CD8-positive, alpha-beta T cell (primary cell): ENCODE measurements at places on chromosomes 7 and 10.

DNA sequence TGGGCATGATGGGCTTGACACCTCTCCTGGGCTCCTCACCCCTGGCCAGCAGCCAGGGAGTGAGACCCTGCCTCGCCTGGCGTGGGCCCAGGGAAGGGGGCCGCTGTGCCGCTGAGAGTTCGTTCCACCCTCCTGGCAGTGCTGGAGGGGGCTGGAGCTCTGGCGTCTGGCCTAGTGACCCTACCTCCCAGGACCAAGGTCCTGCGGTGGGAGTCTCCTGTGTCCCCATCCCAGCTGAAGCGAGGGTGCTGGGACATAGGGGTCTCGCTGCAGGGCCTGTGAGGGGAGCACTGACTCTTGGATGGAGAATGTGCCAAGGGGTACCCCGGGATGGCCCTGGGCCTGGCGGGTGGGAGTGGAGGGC lies 1.2 kb downstream of the GTF2IRD1 start:
- DNase-seq: no peak

- DNase-seq: no peak
These were observed 172.7 kb downstream of the AGMO start for GRCh38 chr7:15389073-15389472.

- DNase-seq: no peak
These were observed 91.9 kb upstream of the MYO3A start for GRCh38 chr10:25842146-25842545.

DNA sequence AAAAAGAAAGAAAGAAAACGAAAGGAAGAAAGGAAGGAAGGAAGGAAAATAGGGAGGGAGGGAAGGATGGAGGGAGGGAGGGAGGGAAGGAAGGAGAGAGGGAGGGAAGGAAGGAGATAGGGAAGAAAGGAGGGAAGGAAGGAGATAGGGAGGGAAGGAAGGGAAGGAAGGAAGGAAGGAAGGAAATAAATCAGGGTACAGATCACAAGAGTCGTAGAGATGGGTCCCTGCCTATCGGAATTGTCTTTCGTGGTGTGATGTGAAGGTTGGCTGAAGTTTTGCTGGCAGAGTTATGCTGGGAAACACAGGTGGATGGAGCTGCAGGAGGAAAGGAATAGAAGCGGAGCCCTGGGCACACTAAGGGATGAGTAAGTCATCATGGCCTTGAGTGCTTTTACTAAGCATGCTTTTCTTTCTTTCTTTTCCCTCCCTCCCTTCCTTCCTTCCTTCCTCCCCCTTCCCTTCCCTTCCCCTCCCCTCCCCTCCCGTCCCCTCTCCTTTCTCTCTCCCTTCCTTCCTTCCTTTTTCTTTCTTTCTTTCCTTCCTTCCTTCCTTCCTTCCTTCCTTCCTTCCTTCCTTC lies 11.9 kb upstream of the TPST1 start:
- no peak for DNase-seq

- no peak for DNase-seq
These were observed 34.4 kb upstream of the CUL1 start for GRCh38 chr7:148664324-148664723.
